OCI-M1 (cell line): ENCODE measurements at places on chromosomes 2 and 18.
A peak's percentile ranks its signal among the peaks of the same experiment; 100 is the strongest.

- peak; percentile 19 for DNase-seq
Measured at GRCh38 chr2:233100192-233100998, 40.3 kb downstream of the INPP5D start.

DNA sequence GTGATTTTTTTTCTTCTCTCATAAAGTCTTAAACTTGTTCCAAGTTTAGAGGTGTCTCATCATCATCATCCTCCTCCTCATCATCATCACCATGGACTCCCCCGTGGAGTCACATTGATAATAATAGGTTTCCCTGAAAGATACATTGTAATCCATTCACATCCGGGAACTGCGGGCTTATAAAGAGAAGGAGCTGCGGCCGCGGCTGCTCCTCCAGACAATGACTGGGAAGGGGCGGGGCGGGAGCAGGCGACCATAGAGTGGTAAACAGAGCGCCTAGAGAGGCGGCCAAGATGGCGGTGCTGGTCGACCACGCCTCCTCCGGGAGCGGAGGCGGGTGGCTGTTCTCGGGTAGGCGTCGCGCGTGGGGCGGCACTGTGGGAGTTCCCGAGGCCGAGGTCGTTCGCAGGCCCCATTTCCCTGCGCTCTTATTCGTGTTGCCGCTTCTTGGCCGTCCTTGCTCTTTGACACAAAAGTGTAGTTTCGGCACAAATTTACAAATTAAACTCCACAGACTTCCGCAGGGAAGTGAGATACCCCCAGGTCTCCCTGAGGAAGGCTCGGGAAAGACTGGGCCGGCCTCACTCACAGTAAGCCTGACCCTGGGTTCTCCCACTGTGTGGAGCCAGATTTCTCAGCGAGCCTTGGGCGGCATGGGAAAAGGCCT is 1.8 kb upstream of the TCF4 start:
- DNase-seq: peak; percentile 97

GRCh38 chr2:98654699-98655495 is 46.5 kb downstream of the UNC50 start:
- peak; percentile 45 for DNase-seq

- DNase-seq: peak; percentile 67
Measured at GRCh38 chr2:138502255-138503086, 901 bp downstream of the SPOPL start.

GRCh38 chr18:58186258-58186948 is 142.4 kb downstream of the NEDD4L start:
- no peak for DNase-seq

GRCh38 chr18:78720456-78721237 is 259.0 kb upstream of the SALL3 start:
- DNase-seq: no peak

GRCh38 chr2:230589025-230589424 is 123.6 kb upstream of the CAB39 start:
- DNase-seq: no peak

GRCh38 chr2:165431014-165431413 is 38.5 kb upstream of the CSRNP3 start:
- no peak for DNase-seq
